ENCODE measurements at places on chromosomes 5 and 9. TPM values are rescaled to one million over a fixed set of nuclear protein-coding genes. Genes with fewer than 3 reads are reported as not detected.

OR1J2 gene
- not detected for total RNA-seq

KCNV2 gene
- not detected for total RNA-seq

ANKRD34B gene
- not detected for total RNA-seq

CCL21 gene
- 1.8 TPM for total RNA-seq

BARHL1 gene
- not detected for total RNA-seq

LMAN2 gene
- 311 TPM for total RNA-seq

All from dermis microvascular lymphatic vessel endothelial cell (primary cell).